ENCODE measurements at places on chromosomes 2 and 18. TPM values are rescaled to one million over a fixed set of nuclear protein-coding genes. Genes with fewer than 3 reads are reported as not detected.

Gene HNMT
- 44.9 TPM for polyA plus RNA-seq

DNA sequence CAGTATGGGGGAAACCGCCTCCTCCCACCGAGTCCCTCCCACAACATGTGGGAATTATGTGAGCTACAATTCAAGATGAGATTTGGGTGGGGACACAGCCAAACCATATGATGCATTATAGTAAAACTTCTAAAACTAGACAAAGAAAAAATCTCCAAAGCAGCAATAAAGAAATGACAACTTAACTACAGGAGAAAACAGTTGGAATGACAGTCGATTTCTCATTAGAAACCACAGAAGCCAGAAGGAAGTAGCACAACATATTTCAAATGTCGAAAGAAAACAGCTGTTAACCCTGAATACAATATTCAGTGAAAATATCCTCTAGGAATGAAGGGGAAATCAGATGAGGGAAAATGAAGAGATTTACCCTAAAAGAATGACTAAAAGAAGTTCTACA, 53.5 kb upstream of the TCF4 start:
- no peaks in the 10 kb centered on the region for H3K36me3 ChIP-seq
- H3K27ac ChIP-seq: no peak overlapping the region
- H3K4me3 ChIP-seq: no peak overlapping the region
- H3K27me3 ChIP-seq: no peaks in the 10 kb centered on the region
- no peaks in the 10 kb centered on the region for H3K4me1 ChIP-seq
- DNase-seq: no peak

GRCh38 chr2:155485141-155485842, 786.8 kb downstream of the KCNJ3 start:
- H3K4me1 ChIP-seq: no peaks in the 10 kb centered on the region
- no peaks in the 10 kb centered on the region for H3K36me3 ChIP-seq
- H3K4me3 ChIP-seq: no peak overlapping the region
- no peak for DNase-seq
- H3K27me3 ChIP-seq: no peaks in the 10 kb centered on the region

GRCh38 chr18:23494992-23495391, 8.3 kb upstream of the RMC1 start:
- peaks cover 30% of the 10 kb centered on the region for H3K4me1 ChIP-seq
- no peak overlapping the region for H3K4me3 ChIP-seq
- no peak for DNase-seq
- H3K27me3 ChIP-seq: no peaks in the 10 kb centered on the region

Gene CAPG
- 474 TPM for polyA plus RNA-seq

GRCh38 chr18:10928011-10928771, 221.2 kb downstream of the PIEZO2 start:
- no peak overlapping the region for H3K27ac ChIP-seq
- H3K36me3 ChIP-seq: no peaks in the 10 kb centered on the region
- no peak overlapping the region for H3K4me3 ChIP-seq
- H3K27me3 ChIP-seq: no peaks in the 10 kb centered on the region
- DNase-seq: no peak
- H3K4me1 ChIP-seq: no peaks in the 10 kb centered on the region

- H3K4me1 ChIP-seq: no peaks in the 10 kb centered on the region
- H3K36me3 ChIP-seq: no peaks in the 10 kb centered on the region
- DNase-seq: no peak
- no peaks in the 10 kb centered on the region for H3K27me3 ChIP-seq
These were observed 76.5 kb downstream of the ZNF521 start for GRCh38 chr18:25275412-25276001.

DNA sequence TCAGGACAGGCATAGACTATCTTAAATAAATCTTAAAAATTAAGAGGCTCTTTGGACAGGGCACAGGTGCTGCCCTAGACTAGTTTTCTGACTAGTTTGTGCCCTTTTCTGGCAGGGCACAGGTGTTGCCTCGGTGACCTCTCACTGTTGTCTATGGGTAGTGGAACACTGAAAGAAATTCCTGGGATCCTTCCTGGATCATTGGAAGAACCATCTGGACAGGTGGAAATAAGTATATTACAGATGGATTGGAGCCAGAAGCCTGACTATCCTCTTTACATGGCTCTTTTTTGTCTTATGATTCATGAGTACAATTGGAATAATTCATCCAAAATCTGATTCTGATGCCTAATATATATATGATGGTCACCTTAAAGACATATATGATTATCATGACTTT, 286.6 kb downstream of the RIT2 start:
- no peak overlapping the region for H3K27ac ChIP-seq
- H3K36me3 ChIP-seq: no peaks in the 10 kb centered on the region
- no peak for DNase-seq
- no peaks in the 10 kb centered on the region for H3K27me3 ChIP-seq
- no peak overlapping the region for H3K4me3 ChIP-seq

Gene ANKRD30BL
- not detected for polyA plus RNA-seq

- H3K4me1 ChIP-seq: peaks cover 5% of the 10 kb centered on the region
- peak; percentile 57 for DNase-seq
- no peak overlapping the region for H3K27ac ChIP-seq
These were observed 489.9 kb downstream of the NYAP2 start for GRCh38 chr2:225889452-225889851.

Gene CXCR1
- polyA plus RNA-seq: 2.4 TPM

- H3K36me3 ChIP-seq: no peaks in the 10 kb centered on the region
- DNase-seq: no peak
- no peak overlapping the region for H3K27ac ChIP-seq
These were observed 720.5 kb downstream of the MBD2 start for GRCh38 chr18:53503914-53504441.

- DNase-seq: peak; percentile 52
- H3K27me3 ChIP-seq: peaks cover 4% of the 10 kb centered on the region
- H3K4me3 ChIP-seq: no peak overlapping the region
These were observed 31.7 kb upstream of the DYNC1I2 start for GRCh38 chr2:171655586-171655985.

Gene TSPYL6
- not detected for polyA plus RNA-seq

GRCh38 chr2:146912536-146912935, 932.3 kb upstream of the ACVR2A start:
- no peaks in the 10 kb centered on the region for H3K4me1 ChIP-seq
- H3K27me3 ChIP-seq: no peaks in the 10 kb centered on the region
- H3K27ac ChIP-seq: no peak overlapping the region
- no peaks in the 10 kb centered on the region for H3K36me3 ChIP-seq
- no peak overlapping the region for H3K4me3 ChIP-seq
- DNase-seq: no peak

DNA sequence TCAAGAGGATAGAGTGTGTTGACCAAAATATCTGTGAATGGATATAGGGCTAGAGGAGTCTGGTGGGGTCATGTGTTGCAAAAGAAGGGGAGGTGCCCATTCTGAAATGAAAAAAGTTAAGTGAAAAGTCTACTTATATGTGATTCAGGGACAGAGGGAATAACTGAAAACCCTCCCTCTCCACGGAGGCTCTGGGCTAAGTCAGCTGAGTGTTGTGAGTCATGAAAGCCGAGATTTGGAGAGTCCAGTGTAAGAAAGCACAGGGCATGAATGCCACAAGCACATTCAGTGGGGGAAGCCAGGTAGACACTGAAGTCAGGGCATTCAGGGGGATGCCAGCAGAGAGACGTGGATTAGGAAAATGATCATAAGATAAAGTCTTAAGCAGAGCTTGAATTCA, 871.9 kb downstream of the TSN start:
- H3K27me3 ChIP-seq: no peaks in the 10 kb centered on the region
- no peaks in the 10 kb centered on the region for H3K36me3 ChIP-seq
- H3K4me3 ChIP-seq: no peak overlapping the region
- no peak for DNase-seq

DNA sequence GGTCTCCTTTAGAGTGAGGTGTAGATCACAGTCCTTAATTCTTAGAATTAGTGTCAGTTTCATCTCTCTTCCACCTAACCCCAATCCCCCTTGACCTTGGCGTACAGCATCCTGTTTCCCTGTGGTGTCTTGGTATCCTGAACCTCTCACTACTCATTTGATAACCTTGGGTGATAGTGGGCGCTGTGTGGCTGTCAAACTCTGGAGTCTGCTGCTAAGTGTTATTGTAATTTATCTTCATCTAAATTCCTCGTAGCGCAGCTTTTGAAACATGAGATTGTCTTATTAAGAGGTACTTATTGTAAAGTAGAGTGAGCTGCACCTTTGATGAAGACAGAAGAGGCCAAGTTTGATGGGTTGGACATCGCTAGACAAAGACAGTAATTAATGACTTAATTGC, 222.6 kb upstream of the SPRED2 start:
- DNase-seq: no peak
- H3K4me1 ChIP-seq: no peaks in the 10 kb centered on the region
- H3K27ac ChIP-seq: no peak overlapping the region
- H3K27me3 ChIP-seq: no peaks in the 10 kb centered on the region
- H3K36me3 ChIP-seq: no peaks in the 10 kb centered on the region

Gene DUSP2
- 275 TPM for polyA plus RNA-seq

Gene TUBB8B
- 0.42 TPM for polyA plus RNA-seq

DNA sequence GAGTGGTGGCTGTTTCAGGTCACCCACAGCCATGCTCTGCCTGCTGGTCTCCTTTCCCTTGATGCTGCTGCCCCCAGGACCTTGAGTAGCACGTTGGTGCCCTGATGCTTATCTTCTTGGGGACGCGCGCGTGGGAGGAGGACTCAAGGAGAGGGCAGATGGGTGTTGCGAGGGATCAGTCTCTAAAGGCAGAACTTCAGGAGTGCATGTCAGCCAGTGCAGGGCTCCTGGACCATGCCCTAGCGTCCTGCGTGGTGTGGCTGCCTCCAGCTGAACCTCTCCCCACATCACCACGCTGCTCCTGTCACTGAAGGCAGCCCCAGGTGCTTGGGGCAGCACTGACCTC, 62.5 kb upstream of the GLI2 start:
- no peak overlapping the region for H3K4me3 ChIP-seq
- H3K27ac ChIP-seq: no peak overlapping the region
- H3K36me3 ChIP-seq: no peaks in the 10 kb centered on the region
- no peak for DNase-seq
- no peaks in the 10 kb centered on the region for H3K4me1 ChIP-seq

Gene SESTD1
- polyA plus RNA-seq: 25.3 TPM

Gene RBM44
- 1.5 TPM for polyA plus RNA-seq

Gene DPP10
- polyA plus RNA-seq: not detected

Gene TXNDC9
- polyA plus RNA-seq: 3.6 TPM

DNA sequence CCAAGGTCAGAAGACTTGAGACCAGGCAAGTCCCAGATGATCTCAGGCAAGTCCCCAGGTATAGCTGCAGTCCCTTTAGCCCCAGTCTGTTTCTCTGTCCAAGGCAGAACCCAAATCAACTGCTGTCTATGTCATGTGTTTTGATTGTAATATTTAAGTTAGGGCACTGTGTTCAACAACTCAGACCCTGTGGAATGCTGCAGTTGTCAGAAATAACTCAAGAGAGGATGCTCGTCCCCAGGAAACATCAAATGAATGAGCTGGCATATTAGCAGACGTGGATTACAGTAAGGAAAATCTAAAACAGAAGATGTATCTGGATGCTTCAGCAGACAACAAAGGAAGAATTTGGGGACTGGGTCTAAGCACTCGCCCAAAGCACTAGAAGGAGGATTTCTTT, 70.1 kb downstream of the BCL11A start:
- H3K4me1 ChIP-seq: peaks cover 59% of the 10 kb centered on the region
- no peaks in the 10 kb centered on the region for H3K36me3 ChIP-seq
- DNase-seq: no peak
- no peak overlapping the region for H3K4me3 ChIP-seq

DNA sequence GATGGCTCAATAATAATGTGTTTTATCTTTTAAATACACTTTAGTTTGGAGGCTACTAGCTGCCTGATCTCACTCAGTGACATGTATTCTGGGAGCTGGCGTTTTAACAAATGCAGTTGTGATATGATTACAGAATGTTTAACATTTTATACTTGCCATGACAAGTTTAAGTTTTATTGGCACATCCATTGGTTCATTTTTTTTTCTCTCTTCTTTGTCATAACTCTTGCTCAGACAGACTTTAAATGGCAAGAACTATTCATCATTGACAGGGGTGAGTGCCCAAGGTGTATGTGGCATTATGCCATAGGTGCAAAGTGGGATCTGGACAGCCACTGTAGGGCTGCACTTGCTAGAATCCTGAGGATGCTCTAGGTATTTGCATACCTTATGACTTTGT, 72.1 kb upstream of the MYL1 start:
- H3K4me1 ChIP-seq: no peaks in the 10 kb centered on the region
- no peak overlapping the region for H3K4me3 ChIP-seq
- H3K27ac ChIP-seq: no peak overlapping the region
- no peaks in the 10 kb centered on the region for H3K27me3 ChIP-seq
- no peak for DNase-seq
- H3K36me3 ChIP-seq: no peaks in the 10 kb centered on the region

- H3K27ac ChIP-seq: no peak overlapping the region
- H3K27me3 ChIP-seq: no peaks in the 10 kb centered on the region
- H3K4me3 ChIP-seq: no peak overlapping the region
- DNase-seq: no peak
- H3K4me1 ChIP-seq: peaks cover 21% of the 10 kb centered on the region
- H3K36me3 ChIP-seq: no peaks in the 10 kb centered on the region
These were observed 220.7 kb downstream of the CAMKMT start for GRCh38 chr2:44582363-44583008.

DNA sequence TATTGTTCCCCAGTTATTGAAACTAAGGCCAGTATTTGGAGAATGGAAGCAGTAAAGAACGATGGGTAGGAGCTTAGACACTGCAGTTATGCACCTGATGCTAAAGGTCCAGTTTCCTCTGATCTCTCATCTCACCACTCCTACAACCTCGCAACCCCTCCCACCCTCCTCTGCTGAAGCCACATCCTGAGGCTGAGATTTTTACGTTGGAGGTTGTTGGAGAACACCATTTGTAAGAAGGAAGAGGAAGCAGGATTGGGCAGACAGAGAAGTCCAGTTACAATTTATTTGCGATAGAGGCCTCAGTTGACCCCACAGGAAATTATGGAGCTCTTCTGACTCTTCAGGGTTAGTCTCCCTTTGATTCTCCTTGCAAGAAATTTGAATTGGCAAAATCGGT, 54.3 kb upstream of the NDUFV2 start:
- H3K27ac ChIP-seq: no peak overlapping the region
- no peaks in the 10 kb centered on the region for H3K4me1 ChIP-seq
- H3K4me3 ChIP-seq: no peak overlapping the region
- no peaks in the 10 kb centered on the region for H3K27me3 ChIP-seq
- no peaks in the 10 kb centered on the region for H3K36me3 ChIP-seq

- no peak for DNase-seq
- peak overlapping the region; percentile 58 for H3K27ac ChIP-seq
- H3K27me3 ChIP-seq: no peaks in the 10 kb centered on the region
- H3K4me3 ChIP-seq: no peak overlapping the region
- H3K36me3 ChIP-seq: no peaks in the 10 kb centered on the region
- peaks cover 41% of the 10 kb centered on the region for H3K4me1 ChIP-seq
These were observed 105.8 kb downstream of the BABAM2 start for GRCh38 chr2:27996156-27996922.

DNA sequence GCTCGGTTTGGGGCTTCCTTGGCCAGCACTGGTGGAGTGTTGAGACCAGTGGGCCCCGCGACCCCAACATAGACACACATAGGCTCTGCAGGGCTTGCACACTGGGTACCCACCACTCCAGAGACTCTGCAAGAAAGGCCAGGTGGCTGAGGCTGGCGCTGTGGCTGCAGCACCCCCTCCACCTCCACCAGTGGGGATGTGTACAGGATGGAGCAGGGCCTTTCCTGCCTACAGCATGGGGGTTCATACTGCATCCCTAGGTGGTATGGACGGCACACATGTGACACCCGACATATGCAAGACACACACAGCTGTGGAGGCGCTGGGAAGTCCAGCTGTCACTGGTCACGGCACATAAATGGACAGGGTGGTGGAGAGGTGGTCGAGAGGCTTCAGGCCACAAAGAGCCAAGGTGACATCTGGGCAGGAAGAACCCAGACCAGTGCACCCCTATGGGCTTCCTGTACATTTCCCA, 1.3 kb downstream of the RNPEPL1 start:
- H3K4me3 ChIP-seq: peak overlapping the region; percentile 54
- peak overlapping the region; percentile 82 for H3K27ac ChIP-seq
- DNase-seq: no peak
- H3K36me3 ChIP-seq: peaks cover 24% of the 10 kb centered on the region
- peaks cover 63% of the 10 kb centered on the region for H3K4me1 ChIP-seq

Gene CFAP221
- polyA plus RNA-seq: not detected

Gene LHCGR
- not detected for polyA plus RNA-seq

All from CD14-positive monocyte (primary cell).